Endothelial cell (in vitro differentiated cells): ENCODE measurements at places on chromosomes 5 and 9. TPM values are rescaled to one million over a fixed set of nuclear protein-coding genes. Genes with fewer than 3 reads are reported as not detected.

GRCh38 chr9:21672140-21672539, 130.3 kb upstream of the MTAP start:
- no peak for DNase-seq

- no peak for DNase-seq
These were observed 294.5 kb upstream of the TAS2R1 start for GRCh38 chr5:9924614-9925013.

DNA sequence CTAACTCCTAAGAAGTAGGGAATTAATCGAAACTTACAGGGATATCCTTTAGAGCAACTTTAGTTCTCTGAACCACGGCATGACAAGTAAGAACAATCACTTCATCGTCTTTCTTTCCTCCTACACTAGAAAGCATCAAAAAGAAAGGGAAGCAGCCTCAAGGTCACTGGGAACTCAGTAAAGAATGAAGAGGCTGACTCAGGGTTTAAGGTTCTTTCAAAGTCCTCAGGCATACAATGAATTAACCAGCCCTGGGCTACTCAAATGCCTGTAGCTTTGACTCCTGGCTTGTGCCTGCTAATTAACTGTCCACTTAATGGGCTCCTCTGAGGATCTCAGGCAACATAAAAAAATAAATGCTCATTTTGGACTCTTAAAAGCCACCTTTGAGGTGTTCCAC, 102.0 kb downstream of the TRIM32 start:
- DNase-seq = no peak

DNA sequence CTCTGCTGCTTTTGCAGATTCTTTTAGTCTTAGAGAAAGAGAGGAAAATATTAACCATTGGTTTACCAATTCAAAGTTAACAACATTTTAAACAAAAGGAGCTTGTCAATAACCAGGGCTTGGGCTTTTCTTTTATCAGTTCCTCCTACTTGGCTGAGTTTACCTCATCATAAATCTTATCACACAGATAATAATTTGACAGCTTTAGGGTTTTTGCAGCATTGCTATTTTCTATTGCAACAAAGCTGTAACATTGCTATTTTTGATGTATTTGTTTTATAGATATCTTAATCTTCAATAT, 9.8 kb upstream of the ABL1 start:
- DNase-seq = no peak

GRCh38 chr5:65832603-65833228, 93.7 kb upstream of the ERBIN start:
- DNase-seq = no peak

GRCh38 chr9:128688501-128689292, at the start of gene SET:
SET (plus strand) TSS chr9:128689222; CDS start chr9:128689583, 361 bp downstream.
- peak; percentile 96 for DNase-seq

GRCh38 chr5:134932508-134932907, 27.6 kb downstream of the PCBD2 start:
- DNase-seq = no peak

DNA sequence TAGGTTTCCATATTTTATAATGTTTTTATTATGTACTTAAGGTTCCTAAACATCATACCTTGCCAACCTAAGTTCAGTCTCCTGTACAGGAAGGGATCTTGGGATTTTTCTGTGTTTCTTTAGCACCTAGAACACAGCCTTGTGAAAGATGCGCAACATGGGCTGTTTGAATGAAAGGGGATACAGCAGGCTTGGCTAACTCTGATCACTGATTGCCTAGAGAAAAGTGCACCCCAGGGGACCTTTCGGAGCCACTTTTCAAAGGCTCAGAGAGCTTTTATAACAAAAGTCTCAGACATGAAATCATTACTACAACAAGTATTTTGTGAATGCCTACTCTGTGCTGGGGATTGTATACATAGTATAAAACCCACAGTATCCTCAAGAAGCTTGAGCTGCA, 261.6 kb downstream of the BNC2 start:
- DNase-seq = no peak

DNA sequence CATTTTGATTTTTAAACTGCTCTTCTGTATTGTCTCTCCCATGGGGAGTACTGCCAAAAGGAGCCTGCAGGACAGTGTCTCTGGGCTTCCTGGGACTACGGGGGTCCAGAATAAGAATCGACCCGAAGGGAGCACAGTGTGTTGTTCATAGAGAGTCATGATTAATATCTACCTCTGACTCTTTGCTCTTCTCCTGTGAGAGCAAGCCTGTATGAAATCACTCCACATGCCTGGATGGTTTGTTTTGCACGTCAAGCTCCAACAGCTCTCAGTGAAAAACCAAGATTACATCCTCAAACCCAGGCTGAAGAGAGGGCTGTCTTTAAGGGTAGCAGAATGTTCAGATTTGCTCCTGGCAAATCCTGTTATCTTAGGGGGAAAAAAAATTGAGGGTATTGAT, 1860.0 kb upstream of the WWC1 start:
- no peak for DNase-seq

DNA sequence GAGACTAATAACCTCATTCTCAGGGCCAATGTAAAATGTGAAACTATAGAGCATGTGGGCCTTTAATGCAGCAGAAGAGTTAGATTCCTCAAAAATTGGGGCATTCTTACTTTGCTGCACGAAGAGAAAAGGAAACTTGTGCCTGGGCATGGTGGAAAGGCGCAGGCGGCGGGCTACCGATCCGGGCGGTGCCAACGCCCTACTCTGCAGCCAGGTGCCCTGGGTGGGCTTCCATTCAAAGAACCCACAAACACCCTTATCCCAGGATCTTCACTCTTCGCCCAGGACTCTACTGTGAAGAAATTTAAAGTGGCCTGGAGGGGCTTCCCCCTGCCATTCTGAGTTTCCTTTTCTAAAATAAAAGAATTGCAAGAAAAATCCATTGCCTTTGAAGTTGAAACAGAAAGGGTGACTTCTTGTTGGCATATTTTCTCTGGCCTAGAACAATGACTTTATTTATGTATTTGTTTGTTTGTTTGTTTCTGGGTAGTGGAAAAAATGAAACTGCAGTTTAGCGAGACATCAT, 124.9 kb downstream of the TMEM161B start:
- DNase-seq = no peak

GRCh38 chr5:169811680-169812079, 168.6 kb downstream of the INSYN2B start:
- DNase-seq = no peak

GRCh38 chr5:61333321-61333953, 1.4 kb downstream of the ZSWIM6 start:
- peak; percentile 32 for DNase-seq

DNA sequence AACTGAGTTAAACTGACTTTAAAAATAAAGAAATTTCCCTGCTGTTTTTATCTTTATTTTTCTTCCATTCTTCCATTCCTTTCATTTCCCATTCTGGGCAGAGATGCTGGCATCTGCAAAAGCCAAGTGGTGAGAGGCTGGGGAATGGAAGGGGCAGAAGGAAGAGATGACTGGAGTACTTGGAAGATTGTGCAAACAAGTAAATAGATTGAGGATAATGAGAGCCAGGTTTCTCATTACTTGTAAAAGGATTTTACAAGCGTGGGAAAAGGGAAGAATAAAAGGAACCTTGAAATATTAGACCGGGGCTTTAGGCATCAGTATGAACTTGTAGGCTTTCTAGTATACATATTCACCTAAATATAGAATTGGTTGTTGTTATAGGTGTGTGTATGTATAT, 341.2 kb downstream of the CAAP1 start:
- no peak for DNase-seq

DNA sequence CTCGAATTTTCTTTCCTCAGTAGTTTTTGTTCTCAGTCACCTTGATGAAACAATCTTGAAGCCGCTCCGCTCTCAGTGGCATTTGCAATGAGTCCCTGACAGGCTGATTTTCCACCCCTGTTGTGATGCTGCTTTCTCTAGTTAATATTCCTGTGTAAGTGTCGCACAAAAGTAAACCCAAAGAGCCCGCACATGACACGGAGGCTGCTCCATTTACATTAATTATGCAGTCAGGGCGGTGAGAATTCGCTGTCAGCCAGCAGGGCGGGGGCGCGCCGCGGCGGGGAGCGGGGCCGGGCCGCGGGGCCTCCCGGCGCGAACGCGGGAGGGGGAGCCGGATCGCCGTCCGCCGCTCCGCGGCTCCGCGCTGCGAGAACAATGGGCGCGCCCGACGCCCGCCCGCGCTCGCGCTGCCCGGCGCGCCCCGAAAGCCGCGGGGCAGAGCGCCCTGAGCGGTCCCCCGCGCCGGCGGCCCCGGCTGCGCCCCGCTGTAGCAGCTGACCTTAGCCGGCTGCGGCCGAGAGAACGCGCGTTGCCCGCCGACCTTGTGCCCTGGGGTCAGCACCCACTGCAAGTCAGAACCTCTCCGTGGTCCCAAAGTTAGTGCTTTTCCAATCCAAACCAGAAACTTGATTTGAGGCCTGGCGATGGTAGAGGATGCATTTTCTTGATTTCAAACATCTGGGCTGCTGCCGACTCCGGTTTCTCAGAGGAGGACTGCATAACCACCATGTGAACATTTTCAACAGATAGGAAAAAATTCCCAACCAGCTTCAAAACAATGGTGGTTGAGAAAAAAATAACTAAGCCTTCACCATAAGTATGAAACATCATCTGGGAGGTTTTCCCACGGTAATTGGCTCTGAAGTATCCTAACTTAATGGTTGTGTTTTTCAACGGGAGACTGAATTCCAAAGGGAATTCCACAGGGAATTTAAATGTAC, 142.6 kb downstream of the PBX3 start:
- DNase-seq = peak; percentile 39

DNA sequence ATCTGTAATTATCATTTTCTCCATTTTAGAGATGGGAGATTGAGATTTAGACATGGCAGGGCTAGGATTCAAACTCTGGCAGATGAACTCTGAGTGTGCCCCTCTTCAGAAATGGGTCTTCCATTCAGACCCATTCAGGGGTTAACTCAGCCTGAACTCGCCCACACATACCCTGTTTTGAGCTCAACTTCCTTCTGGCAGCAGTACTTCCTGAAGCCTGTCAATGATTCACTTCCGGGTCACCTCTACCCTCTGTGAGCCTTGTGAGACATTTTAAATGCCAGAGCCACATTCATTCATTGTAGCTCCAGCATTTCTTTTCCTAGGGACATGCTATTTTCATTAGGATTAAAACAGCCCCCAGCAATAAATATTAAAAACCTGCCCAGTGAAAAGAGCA, 209.3 kb upstream of the SLC24A2 start:
- no peak for DNase-seq

DNA sequence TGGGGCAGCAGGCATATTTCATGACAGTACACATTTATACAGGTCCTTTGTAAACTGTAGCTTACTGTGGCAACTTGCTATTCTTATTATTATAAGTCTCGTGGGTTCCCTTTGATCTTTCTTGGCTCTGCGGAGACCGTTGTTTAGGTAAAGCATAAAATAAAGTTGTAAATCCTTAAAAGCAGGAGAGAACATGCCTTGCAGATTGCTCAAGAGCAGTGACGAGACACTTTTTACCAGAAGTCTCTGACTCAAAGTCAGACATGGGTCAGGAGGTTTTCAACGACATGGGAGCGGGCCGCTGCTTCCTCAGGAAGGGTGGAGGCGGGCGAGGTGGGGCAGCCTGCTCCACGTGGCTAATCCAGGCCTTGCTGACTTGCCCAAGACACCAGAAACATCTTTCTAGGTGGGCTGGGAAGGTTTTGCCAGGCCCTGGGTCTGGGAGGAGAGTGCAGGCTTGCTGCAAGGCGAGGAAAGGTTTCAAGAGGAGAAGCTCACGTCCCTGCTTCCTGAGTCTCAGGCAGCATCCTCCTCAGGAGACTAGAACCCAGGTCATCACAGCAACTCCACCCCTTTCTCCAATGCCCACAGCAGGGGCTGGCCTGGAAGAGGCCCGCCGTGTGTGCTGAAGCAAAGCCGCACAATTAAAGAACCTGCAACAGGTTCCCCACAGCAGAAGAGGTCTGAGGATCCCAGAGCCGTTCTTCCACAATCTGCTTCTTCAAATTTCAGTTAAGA, 6.5 kb downstream of the TBC1D2 start:
- DNase-seq = no peak

DNA sequence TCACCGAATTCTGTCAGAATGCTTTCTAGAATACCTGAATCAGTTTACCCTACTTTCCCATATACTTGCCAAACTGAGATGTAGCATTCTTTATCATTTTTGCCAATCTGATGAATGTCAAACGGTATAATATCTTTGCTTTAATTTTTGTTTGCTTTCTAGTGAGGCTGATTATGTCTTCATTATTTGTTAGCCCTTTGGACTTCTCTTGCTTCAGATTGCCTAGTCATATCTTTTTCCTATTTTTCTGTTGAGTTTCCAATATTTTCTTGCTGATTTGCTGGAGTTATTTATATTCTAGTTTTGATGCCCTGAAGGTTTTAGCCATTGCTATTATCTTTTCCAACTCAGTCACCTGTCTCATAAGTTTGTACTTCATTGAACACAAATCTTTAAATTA, 40.3 kb upstream of the GPBP1 start:
- no peak for DNase-seq

GRCh38 chr5:142826741-142827492, 56.7 kb downstream of the ARHGAP26 start:
- no peak for DNase-seq

GRCh38 chr9:115593587-115594091, 475.7 kb upstream of the TNC start:
- peak; percentile 26 for DNase-seq

- DNase-seq = no peak
These were observed 41.6 kb downstream of the LPAR1 start for GRCh38 chr9:110996436-110997220.

DNA sequence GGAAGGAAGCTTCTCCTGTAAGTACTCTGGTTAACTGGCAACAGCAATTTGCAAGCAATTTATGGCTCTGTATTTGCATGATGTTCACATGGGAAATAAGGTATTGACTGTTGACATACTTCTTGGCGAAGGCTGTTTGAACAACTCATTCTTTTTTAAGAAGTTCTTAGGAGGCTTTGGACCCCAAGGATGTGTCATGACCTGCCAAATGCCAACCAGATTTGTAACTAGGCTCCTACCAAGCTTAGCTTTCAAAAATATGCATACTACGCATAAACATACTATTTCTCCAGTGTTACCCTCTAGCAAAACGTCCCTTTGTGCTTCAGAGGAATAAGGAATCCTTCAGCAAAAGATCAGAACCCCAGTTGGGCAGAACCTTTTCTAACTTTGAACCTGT, 165.2 kb upstream of the MSX2 start:
- no peak for DNase-seq

DNA sequence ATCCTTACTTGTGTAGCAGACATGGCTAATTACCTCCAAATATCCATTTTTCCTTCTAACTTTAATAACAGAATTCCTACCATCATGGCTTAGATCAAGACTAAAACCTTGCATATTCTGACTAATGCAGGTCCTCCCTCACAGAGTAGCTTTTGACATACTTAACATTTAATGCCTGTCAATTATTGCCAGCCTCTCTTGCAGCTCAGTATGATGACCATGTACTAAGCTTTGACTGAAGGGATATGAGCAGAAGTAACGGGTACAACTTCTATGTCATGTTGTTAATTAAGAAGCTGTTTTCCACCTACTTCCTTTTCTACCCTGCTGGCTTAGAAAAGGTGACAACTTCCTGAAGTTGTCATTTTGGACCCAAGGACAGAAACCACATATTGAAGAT, 533.4 kb downstream of the PSAT1 start:
- DNase-seq = no peak

GRCh38 chr5:170809551-170809950, 26.0 kb downstream of the GABRP start:
- DNase-seq = peak; percentile 11

- no peak for DNase-seq
These were observed 68.4 kb downstream of the ANXA1 start for GRCh38 chr9:73219985-73220626.

TIMD4 gene
- total RNA-seq = not detected

SEMA4D gene
- total RNA-seq = 14.8 TPM

SEMA5A gene
- 31.1 TPM for total RNA-seq

SH3TC2 gene
- 0.13 TPM for total RNA-seq

PAIP1 gene
- total RNA-seq = 92.4 TPM

ZNF354C gene
- 6.0 TPM for total RNA-seq

DMGDH gene
- total RNA-seq = 0.36 TPM

DMRT2 gene
- 0.31 TPM for total RNA-seq
